ENCODE measurements at places on chromosomes 4 and X.

DNA sequence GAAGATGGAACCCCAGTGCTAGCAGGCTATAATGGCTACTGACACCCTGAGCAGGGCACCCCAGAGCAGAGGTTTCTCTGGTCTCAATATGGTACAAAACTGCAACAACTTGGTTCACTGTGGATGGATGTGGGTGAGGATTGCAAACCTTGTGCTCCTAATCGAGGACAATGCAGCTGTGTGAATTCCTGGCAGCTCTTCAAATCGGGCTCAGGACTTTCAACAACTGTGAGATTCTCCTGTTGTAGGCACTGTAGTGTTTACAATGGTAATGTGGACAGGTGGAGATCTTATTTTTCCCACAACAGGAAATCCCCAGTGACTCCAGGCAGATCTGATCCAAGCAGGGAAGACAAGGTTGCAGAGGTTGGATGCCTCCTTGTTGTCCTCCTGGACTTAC, 101.5 kb downstream of the RCHY1 start:
- no peak for DNase-seq

DNA sequence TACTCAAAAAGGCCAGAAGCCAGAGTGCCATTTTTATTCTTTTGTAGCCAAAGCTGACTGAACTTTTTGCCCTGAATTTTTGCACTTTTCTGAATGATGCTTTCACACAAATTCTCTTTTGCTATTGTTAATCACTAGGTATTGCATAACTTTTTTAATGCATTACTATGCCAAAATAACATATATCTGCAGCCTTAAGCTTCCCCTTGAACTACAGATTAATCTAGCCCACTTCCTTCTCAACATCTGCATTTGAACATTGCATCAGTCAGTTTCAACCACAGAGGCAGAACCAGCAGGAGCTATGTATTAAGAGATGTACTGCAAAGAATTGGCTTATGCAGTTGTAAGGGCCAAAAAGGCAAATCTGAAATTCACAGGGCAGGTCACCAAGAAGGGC, 197.6 kb upstream of the GYPA start:
- DNase-seq: no peak

DNA sequence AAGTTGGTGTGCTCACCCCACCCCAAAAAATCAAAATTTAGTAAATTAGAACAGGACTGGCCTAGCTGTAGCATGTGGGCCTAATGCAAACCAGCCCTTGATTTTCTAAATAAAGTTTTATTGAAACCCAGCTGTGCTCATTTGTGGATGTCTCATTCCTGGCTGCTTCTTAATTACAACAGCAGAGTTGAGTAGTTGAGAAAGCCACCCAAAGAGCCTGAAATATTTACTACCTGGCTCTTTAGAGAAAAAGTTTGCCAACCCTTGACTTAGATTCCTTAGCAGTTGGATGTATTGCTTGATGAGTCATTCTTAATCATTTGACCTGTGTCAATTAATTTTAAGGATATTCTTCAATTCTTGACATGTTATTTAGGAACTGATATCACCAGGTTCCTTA, 168.3 kb upstream of the PUDP start:
- DNase-seq: no peak

DNA sequence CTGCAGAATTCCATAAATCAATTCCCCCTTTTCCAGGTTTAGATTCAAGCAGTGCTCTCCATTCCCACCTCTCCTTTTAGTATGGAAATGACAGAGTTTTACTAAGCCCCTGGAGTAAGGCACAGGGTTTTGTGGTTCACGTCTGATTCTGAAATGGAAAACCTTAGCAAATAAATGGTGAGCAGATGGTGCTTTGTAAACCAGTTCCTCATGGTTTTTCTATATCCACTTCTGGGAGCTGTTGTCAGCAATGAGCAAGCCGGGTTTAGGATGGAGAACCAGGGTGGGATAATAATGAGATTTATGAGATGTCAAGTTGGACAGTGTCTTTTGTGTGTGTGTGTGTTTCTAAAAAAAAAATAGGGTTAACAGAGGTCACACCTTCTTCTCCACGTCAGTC, 113.8 kb upstream of the RBPJ start:
- DNase-seq: no peak

GRCh38 chr4:55037728-55038127, 87.7 kb downstream of the KDR start:
- no peak for DNase-seq

DNA sequence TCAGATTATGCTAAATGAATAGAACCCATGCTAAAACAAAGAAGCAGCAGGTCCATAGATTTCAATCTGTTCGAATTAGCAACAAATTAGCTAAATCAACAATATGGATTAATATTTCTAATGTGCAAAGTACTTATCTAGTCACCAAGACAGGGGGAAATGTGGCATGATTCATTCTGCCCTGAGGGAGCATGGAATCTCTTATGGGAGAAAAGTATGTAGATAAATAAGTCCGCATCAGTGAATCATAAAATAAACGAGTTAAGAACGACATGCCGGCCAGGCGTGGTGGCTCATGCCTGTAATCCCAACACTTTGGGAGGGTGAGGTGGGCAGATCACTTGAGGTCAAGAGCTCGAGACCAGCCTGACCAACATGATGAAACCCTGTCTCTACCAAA, 102.1 kb downstream of the ANOS1 start:
- no peak for DNase-seq

- no peak for DNase-seq
These were observed 3.9 kb downstream of the RPL10 start for GRCh38 chrX:154401918-154402621.

- DNase-seq: no peak
These were observed 30.7 kb upstream of the KLHL8 start for GRCh38 chr4:87251106-87251505.

GRCh38 chr4:26815706-26816105, 44.9 kb upstream of the STIM2 start:
- no peak for DNase-seq

GRCh38 chr4:42401171-42401570, 3.9 kb downstream of the SHISA3 start:
- DNase-seq: no peak

- DNase-seq: peak; percentile 80
These were observed 5.4 kb upstream of the GTPBP6 start for GRCh38 chrX:323721-324628.

- no peak for DNase-seq
These were observed 555.4 kb downstream of the BCOR start for GRCh38 chrX:39542316-39542715.

DNA sequence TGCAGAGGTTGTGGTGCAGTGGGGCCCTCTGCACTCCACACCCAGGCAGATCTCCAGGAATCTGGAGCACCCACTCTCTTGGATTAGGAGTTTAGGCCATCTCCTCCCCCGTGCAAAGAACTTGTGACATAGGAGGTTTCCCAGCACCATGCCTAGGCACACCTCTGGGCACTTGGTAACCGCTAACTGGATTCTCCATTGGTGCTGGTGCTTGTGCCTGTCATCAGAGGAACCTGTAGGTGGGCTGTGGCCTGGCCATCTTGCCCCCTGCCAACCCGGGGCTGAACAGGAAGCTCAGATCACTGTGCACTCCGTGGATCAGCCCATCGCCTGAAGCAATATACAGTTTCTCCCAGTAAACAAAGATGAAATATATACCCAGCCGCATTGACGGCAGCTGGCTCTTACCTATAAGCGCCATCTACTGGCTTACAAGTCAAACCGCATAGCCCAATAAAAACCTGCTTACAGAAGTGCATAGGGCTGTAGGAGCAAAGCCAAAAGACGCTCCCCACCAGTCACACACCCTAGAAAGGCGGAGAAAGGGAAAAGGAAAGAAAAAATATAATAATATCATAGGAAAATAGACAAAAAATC, 19.1 kb upstream of the TEX13B start:
- peak; percentile 12 for DNase-seq

GRCh38 chrX:133405498-133406185, 9.6 kb downstream of the GPC4 start:
- DNase-seq: no peak

DNA sequence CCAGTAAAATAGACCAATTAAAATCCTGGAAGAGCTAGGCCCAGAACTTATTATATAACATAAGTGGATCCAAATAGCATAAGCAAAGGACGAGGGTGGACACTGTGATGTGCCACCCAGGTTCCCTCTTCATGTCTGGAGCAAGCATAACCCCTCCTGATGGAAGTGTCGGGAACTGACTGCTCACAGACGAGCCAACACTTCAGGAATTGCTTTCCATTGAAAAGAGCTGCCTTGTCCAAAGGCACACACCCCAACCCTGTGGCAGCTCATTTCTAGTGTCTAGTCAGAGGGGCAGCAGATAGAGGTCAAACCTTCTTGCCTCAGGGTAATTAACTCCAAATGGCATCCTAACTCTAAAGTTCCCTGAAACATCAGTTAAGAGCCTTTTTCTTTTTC, 15.3 kb downstream of the DDIT4L start:
- no peak for DNase-seq

GRCh38 chrX:72114306-72114705, 17.4 kb downstream of the RTL5 start:
- no peak for DNase-seq

DNA sequence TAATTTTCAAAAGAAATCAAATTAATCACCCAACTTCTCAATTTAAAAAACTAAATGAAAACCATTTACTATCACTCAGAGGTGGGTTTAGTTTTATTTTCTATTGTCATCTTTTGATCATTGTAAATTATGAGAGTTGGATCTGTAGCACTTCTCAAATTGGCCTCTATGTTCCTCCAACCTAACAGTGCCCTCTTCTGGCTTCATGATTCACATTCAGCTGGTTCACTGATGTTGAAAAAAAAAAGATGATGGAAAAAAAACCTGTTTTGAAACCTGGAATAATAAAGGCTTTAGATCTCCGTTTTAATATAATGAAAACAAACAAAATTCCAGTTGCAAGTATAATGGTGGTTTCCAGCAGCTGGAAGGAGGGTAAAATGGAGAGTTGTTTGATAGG, 2.4 kb upstream of the NBDY start:
- DNase-seq: peak; percentile 46
